Stimulated activated CD4-positive, alpha-beta T cell treated with anti-CD3 and anti-CD28 coated beads, Interleukin-1b, Interleukin-23, amount 100 ng/mL, for 48 hours (primary cell): ENCODE measurements at places on chromosomes 16 and 17.

DNA sequence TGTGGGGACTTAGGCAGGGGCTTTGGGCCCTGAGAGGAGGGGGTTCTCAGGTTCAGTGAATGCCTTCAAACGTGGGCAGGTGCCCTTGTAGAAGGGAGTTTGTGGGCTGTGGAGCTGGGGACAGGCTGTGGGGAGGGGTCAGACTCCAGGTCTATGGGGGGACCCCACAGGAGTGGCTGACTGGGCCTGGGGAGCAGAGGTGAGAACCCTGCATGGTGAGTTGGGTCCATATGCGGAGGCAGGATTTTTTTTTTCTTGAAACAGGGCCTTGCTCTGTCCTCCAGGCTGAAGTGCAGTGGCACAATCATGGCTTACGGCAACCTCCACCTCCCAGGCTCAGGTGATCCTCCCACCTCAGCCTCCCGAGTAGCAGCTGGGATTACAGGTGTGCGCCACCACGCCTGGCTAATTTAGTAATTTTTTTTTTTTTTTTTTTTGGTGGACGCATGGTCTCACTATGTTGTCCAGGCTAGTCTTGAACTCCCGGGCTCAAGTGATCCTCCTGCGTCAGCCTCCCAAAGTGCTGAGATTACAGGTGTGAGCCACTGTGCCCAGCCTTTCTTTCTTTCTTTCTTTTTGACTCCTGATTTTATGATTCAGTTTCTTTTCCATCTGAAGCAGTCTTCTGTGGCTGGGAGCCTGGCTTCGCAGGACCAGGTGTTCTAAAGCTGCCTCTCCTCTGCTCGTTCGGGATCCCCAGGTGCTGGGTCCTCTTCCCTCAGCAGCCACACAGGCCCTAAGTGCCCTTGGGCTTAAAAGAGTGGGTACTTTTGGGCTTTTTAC, 19.0 kb upstream of the ADCY7 start:
- DNase-seq = no peak

GRCh38 chr16:74909665-74910064, 75.3 kb downstream of the WDR59 start:
- no peak for DNase-seq

GRCh38 chr17:67931227-67931626, 65.0 kb downstream of the C17orf58 start:
- DNase-seq = no peak

- peak; percentile 9 for DNase-seq
Observed at GRCh38 chr17:54967621-54968261, 713 bp downstream of the COX11 start.

DNA sequence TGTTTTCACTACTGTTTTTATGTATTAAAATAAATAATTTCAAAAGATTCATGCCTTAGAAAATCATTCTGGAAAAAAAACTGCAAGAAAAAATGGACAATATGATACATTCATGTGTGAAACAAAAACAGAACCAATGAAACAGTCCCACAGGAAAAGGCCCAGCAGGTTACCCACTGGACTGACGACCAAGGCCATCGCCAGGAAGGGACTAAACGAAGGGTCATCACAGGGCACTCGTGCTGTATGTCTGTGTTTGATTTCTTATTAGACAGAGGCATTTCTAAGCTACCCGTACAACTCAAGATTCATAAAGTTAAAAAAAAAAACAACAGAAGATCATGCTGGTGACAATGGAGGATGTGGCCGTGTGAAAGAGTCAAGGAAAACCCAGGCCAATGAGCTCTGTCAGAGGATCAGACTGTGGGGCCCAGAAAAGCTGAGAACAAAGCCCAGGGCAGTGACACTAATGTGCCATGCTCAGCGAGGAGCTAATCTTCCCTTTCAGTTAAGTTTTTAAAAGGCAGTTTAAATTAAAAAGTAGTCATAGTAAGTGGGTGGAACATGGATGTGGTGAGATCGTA, 31.8 kb downstream of the NSMCE1 start:
- no peak for DNase-seq

DNA sequence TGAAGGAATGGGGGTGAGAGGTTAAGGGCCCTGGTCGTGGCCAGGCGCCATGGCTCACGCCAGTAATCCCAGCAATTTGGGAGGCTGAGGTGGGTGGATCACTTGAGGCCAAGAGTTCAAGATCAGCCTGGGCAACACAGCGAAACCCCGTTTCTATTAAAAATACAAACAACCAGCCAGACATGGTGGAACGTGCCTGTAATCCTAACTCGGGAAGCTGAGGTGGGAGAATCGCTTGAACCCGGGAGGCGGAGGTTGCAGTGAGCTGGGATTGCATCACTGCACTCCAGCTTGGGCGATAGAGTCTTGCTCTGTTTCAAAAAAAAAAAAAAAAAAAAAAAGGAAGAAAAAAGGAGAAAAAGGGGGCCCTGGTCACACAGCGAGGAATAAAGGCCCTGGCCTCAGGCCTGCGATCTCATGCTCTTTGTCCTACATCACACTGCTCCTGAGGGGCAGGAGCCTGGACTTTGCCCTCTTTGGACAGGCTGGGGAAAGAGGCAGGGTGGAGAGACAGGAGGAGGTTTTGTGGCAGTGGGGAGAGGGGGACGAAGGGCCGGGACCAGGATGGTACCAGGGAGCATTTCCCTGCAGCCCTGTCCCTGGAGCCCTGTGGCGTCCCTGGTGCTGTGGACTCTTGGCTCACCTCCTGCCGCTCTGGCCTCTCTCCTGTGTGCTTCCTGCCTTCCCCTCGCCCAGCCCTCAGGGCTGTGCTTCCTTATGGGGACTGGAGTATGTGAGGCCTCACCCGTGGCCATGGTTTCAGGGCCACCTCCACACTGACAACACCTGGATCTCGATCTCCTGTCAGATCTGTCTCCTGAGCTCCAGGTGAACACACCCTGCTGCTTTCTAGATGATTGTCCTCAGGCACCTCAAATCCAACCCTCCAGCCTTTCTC, 19.7 kb upstream of the SLC25A19 start:
- DNase-seq = no peak

- no peak for DNase-seq
Observed at GRCh38 chr17:29640413-29640812, 17.7 kb upstream of the CORO6 start.

DNA sequence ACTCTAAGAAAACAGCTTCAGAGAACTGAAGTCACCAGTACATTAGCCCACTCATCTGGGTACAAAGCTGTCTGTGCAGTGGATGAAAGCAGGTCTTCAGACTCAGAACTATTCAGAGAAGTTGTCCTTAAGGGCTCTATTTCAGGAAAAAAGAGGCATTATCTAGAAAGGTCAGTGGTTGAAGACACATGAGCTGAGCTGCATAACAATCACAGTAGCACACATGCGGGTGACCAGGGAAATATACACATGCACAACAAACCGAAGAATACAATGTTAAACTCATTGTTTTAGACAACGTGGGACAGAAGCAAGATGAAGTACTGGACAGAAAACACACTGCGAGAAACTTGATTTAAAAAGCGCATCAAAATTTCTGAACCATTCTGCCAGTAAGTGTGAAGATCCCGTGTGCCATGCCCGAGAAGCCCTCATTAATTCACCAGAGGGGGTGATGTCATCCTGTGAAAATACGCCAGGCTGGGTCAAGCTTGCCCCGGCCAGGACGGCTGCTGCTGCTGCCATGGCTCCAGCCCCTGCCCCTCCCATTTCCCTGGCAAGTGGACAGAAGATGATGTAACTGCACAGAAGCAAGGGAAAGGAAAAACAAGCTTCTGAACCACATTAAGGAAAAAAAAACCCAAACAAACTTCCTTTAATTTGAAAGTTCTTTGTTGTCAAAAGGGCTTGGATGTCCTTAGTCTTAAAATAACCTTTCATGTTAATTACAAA, 10.1 kb downstream of the DYNC1LI2 start:
- no peak for DNase-seq

- DNase-seq = peak; percentile 21
Observed at GRCh38 chr17:66397486-66397885, 95.1 kb downstream of the PRKCA start.

DNA sequence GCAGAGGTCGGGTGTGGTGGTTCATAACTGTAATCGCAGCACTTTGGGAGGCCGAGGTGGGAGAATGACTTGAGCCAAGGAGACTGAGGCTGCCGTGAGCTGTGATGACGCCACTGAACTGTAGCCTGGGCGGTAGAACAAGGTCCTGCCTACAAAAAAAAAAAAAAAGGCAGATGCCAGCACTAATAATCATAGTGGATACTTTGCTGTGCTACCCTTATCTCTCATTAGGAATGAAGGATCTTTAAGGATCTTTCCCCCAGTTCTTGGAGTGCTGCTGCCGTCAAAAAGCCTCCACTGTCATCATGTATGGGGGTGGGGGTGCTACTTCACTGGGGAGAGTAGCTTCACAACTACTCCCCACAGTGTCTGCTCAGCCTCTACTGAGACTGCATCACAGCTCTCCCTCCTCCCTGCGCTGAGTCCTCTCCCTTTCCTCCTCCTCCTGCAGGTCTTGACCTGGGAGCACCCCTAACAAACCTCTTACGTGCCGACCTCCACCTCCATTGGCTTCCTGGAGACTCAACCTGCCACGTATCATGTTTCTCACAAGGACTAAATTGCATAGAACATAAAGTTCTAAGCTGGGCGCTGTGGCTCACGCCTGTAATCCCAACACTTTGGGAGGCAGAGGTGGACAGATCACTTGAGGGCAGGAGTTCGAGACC, 24.4 kb upstream of the ST6GALNAC1 start:
- no peak for DNase-seq

- DNase-seq = no peak
Observed at GRCh38 chr16:88195269-88195705, 187.5 kb upstream of the ZNF469 start.

DNA sequence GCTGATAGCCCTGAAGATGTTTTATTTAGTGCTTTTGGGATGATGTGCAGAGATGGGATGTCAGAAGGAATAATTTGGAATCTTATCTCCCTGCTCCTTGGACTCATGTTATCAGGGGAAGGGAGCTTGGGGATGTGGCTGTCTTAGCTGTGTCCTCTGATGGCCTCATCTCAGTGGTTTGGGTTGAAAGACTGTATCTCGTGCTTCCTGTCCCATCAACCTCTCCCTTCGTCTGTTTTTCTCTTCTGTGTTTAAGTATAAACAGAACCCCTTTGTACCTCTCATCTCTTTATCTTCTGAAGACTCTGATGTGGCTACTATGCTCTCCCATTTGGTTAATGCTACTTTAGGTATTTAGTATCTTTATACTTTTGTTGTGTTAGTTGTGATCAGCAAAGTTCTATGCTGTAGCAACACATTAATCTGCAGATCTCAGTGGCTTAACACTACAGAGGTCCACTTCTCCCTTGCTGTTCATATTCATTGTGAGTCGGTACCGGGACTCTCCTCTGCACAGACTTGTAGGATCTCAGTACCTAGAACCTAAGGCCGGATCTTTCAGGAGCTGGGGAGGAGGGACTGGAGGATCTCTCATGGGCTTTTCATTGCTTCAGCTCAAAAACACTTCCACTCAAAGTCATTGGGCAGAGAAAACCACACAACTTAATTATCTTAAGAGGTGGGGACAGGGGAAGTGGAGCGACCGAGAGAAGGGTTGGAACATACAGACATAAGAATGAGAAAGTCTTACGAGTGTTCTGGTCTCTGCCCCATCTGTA, 28.8 kb downstream of the PRKCA start:
- DNase-seq = no peak

DNA sequence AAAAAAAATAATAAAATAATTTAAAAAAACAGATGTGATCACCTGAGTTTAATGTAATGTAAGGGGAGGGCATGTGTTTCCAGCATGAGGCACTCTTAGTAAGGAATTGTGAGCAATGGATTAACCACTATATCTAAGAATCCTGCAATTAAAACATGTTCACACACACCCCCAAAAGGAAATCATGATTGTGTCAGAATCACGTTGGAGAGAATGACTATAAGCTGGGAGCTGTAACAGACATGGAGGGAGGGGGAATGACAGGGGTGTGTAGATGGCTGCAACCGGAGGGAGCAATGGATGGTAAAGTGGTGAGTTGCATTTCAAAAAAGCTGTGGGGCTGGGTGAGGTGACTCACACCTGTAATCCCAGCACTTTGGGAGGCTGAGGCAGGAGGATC, 13.6 kb upstream of the CCL22 start:
- no peak for DNase-seq

- no peak for DNase-seq
Observed at GRCh38 chr16:6689643-6690042, 643.0 kb upstream of the RBFOX1 start.

DNA sequence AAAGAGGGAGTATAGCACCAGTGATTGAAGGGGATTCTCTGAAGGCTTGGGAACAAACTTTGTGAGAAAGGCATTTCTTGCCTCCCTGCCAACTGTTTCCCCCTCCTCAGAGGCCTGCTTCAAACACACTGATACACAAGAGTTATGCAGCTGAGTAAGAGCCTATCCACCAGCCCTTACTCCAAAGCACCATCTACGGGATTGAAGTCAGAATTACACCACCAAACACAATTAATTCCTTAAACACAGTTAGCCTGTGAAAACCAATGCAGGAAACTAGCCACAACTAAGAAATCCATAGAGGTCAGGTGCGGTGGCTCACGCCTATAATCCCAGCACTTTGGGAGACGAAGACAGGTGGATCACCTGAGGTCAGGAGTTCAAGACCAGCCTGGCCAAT, 138.3 kb downstream of the SHCBP1 start:
- DNase-seq = no peak

- no peak for DNase-seq
Observed at GRCh38 chr16:27325736-27326135, 12.0 kb downstream of the IL4R start.

DNA sequence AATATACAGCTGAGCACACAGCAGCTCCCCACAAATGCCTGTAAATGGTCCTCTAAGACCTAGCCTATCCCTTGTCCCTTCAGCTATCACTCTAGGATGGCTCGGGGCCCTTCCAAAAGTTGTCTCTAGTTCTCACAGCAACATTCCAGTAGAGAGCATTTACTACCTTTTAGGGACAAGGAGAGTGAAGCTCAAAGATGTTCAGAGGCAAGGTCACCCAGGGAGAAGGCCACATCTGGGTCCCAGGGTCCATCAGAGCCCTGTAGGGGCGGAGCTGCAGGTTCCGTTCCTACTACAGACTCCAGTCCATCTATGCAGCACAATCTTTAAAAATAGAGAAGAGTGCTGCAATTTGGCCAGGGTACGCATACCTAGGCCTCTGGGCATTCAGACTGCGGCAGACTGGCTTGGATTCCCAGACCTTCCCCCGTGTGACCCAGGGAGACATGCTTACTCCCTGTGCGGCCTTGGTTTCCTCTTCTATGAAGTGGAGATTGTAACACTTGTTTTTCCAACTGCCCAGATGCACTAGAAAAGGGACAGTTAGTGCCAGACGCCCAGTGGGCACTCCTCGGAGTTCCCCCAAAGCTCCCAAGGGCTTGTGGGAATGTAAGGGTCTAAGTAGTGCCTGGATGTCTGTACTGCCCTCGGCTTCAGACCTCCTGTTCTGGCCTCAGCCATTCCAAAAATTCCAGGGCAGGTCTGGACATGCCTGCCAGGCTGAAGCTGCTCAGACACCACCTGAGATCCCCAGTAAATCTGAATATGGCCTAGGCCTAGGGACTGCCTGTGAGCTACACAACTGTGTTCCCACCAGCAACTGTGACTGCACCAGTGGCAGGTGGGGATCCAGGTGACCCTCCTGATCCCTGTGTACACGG, 2.5 kb downstream of the SLC12A4 start:
- DNase-seq = no peak
